Type B pancreatic cell (in vitro differentiated cells): ENCODE measurements at places on chromosomes 16 and 17. TPM values are rescaled to one million over a fixed set of nuclear protein-coding genes. Genes with fewer than 3 reads are reported as not detected.

EIF3CL gene
- 83.1 and 83.2 TPM in 2 replicates for total RNA-seq

- DNase-seq = no peak
These were observed 1287.8 kb upstream of the CDH8 start for GRCh38 chr16:63323722-63324705.

DNA sequence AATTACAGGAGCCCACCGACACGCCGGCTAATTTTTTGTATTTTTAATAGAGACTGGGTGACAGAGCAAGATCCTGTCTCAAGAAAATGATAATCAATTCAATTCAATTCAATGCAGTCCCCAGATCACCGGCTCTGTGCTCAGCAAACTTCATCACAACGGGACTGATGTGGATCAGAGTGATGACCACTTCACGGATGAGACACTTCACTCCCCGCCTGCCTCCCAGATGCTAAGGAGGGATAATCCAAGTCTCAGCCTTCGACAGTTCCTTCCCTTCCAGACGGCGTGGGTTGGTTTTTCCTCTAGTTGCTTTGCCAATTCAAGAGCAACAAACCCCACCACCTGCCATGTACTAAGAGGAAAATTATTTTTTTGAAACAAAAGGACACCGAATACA lies 93.8 kb downstream of the ZDHHC7 start:
- DNase-seq = no peak

DNA sequence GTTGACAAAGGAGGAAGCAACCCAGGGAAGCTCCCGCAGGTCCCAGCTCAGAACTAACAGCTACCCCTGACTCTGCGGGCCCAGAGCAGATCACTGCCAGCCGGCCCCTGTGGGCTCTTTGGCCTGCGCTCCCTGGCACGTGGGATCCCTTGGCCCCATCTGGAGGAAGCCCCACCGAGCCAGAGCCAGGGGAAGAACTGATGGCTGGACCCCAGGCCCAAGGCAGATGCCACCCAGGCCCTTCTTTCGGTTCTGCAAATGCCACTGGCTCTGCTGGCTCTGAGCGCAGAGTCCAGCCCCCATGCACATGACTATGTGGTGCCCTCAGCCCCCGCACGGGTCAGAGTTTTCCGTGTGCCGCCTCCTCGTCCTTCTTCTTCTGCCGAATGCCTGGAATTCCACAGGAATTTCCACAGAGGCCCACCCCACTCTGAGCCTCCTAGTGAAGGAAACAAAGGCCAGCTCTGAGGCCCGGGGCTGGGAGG lies 35.8 kb upstream of the SNN start:
- DNase-seq = no peak

GRCh38 chr17:17966399-17966798 lies 5.8 kb downstream of the TOM1L2 start:
- DNase-seq = no peak
